Activated gamma-delta T cell treated with Interleukin-2 at 50 U/mL for 16 hours (primary cell): ENCODE measurements at places on chromosomes 4 and X.

DNA sequence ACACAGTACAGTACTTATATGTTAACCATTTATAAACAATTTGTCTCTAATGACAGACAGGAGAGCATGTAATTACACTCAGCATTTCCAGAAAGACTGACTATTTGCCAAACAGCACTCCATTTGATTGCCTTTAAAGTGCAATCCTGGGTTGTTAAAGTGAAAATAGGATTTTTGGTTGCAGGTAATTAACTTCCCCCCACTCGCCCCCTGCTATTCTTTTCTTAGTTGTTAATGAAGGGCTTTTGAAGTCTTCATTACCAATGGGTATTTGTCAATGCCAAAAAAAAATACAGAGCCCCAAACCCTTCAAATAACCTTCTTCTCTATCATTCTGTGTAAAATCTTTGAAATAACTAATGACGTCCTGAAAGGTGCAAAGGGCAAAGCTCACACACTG, 825.6 kb downstream of the STPG2 start:
- no peak for DNase-seq

GRCh38 chr4:164725066-164725465, 28.9 kb upstream of the SMIM31 start:
- no peak for DNase-seq

DNA sequence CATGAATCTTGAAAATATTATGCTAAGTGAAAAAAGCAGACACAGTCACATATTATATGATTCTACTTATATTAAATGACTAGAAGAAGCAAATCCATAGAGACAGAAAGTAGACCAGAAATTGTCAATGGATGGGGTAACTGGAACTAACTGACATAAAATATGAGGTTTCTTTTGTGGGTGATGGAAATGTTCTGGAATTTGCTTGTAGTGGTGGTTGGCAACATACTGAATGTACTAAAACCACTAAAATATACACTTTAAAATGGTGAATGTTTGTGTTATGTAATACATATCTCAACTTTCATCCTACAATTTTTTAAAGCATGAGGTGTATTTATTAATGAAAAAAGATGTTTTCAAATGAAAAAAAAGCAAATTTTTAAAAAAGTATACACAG, 14.7 kb downstream of the CNOT6L start:
- DNase-seq, result no peak

GRCh38 chr4:10635091-10635490, 49.5 kb downstream of the CLNK start:
- DNase-seq, result no peak
